ENCODE measurements at places on chromosomes 12 and 14.

DNA sequence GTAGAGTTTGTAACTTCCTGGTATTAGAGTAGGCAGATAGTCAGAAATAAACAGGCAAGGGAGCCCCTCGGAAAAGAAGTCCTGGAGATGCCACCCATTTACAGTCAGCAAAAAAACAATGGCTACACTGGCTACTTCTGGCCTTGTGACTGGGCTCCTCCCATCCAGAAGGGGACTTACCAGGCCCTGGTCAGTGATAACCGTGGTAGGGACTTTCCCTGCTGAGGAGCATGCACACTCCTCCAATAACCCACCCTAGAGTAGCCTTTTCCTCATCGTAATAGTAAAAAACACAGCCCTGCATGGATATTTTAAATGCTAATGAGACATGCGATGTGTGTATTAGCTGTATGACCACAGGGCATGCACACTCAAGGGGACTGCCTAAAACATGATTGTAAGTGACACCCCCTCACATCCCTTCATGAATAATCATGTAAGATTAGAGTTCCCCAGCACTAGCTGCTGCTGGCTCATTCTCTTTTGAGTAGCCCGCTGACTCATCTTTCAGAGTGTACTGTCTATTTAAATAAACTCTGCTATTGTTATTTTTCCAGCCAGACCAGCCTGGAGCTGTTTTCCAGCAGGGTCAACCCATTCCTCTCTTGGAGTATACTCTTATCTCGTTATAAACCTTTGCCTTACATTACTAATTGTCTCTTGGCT lies 413.8 kb upstream of the TMTC1 start:
- no peak for DNase-seq

DNA sequence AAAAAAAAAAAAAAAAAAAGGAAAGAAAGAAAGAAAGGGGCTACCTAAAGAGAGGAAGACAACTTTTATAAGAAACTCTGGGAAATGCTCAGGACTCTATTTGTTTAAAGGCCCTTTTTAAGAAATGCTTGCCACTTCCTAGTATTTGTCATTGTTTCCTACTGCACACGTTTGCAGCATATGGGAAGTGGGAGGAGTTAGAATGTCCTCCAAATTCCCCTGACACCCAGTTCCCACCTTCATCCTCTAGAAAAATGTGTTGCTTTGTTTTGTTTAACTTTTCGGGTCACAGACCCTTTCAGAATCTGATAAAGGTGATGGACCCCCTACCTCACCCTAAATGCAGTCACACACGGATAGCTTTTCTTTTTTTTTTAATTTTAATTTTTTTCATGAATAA lies 40.8 kb downstream of the NINJ2 start:
- DNase-seq: no peak

DNA sequence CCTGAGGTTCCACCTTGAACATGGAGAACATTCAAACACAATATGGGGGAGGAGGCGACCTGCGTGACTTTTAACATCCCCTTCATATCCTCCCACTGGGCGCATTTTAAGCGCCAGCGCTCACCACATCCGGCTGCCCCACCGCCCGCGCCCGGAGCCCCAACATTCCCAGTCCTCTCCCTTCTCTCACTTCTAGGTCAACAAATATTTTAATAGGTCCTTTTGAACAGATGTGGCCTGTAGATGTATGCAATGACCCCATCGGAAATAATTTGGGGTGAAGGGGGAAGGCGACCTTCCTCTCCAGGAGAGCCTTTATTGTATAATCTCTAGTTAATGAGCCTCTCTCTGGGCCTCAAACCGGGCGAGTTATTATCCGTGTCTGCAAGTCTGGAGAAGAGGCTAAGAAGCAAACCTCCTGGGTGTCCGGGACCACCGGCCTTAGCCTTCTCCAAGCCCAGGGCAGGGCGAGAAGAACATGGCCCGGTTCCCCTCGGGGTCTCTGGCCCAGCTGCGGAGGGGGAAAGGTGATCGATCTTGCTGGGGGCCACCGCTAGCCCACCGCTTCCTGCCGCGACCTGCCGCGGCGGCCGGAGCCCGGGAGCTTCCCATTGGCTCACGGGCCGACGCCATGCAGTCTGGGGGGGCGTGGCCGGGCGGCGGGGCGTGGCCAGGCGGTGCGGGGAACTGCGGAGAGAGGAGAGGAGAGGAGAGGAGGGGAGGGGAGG lies 83.2 kb upstream of the HMGA2 start:
- DNase-seq: peak; percentile 70

DNA sequence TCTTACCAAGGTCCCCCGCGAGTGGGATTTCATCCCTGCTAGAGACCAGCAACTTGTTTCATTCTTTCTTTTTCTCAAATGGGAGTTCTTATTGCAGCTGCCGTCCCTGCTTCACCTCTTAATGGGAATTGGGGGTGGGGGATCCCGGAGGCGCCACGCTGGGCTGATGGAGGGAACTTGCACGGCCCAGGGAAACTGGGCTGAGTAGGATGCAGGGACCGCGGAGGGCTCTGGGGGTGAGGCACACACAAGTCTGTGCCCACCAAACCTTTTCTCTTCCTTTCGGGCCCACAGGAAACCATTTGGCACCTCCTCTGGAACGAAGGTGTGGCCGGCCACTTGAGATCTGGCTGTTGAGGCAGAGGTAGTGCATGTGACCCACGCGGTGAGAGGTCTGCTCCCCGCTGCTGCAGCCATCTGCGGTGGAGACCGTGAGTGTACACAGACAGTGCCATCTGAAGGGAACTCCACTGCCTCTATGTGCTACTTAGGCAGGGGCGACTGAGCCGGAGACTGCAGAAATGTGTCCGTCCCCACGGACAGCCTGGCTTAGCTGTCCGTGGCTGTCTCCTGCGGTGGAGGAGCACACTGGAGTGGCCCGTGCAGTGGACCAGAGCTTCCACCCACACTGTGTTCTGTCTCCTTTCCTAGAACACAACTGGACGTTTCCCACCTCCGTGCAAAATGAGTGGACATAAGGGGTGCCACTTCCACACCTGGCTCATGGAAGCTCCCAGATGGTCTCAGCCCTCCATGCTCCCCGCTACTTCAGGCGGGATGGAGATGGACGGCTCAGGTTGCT lies 42.1 kb upstream of the TESC start:
- DNase-seq: no peak

DNA sequence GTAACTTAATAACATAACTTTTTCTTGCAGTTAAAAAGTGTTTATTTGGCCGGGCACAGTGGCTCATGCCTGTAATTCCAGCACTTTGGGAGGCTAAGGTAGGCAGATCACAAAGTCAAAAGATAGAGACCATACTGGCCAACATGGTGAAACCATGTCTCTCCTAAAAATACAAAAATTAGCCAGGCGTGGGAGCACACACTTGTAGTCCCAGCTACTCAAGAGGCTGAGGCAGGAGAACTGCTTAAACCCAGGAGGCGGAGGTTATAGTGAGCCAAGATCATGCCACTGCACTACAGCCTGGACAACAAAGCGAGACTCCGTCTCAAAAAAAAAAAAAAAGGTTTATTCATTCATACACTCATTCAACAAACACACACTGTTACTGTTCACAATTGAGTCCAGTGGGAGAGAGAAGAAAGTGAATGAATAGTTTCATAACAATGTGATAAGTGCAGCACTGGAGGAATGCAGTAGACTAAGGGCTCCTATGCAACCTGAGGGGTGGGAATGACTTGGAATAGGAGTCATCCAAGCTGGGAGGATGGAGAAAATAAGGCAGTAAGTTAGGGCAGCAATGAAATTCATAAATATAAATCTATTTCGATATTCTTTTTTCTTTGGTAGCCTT lies 19.8 kb downstream of the DAD1 start:
- no peak for DNase-seq

DNA sequence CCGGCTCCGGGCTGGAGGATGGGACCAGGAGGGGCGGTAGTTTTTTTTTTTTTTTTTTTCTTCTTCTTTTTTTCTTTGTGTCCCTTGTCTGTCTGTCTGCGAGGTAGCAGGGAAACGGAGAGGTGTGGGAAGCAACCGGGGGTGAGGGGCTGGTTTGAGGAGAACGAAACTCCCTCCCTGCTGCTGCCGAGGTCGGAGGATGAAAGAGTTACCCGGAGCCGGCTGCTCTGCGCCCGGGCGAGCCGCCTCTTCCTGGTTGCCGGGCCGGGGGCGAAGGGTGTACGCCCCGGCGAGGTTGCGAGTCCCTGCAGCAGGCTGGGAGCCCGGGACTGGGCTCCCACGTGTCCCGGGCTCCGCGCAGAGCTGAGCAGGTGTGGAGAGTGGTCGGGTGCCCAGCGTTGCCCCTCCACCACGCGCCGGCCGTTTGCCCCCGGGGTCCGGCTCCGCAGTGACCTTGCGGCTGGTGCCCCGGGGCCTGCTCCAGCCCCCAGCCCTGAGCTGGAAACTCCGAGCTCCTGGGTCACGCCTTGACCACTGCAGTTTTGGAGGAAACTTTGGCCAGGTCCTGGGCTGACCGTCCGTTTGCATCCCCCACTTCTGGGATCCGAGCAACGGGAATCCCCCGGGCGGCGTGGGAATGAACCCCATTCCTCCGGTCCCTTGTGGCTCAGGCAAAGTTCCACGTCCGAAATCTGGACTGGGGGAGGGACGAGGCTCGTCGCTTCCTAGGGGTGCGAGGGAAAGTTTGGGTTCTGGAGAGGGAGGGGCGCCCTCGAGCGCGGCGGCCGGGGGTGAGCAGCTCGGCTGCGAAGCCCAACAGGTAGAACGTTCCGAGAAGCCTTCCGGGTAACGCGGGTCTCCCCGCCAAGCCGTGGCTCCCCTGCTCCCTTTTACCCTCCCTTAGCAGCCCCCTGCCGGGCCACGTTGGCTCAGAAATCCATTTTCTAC lies 1.3 kb downstream of the CHST11 start:
- DNase-seq: peak; percentile 71

DNA sequence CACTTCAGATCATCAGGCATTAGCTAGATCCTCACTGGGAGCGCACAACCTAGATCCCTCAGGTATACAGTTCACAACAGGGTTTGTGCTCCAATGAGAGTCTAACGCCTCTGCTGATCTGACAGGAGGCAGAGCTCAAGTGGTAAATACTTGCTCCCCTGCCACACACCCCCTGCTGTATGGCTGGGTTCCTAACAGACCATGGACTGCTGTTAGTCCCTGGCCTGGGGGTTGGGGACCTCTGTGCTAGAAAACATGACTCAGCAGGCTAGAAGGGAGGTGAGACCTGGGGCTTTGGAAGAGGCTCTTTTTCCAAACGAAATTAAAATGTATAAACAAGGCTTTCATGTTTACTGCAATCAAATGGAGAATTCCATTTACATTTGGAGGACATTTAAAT lies 691.1 kb downstream of the FLRT2 start:
- no peak for DNase-seq

DNA sequence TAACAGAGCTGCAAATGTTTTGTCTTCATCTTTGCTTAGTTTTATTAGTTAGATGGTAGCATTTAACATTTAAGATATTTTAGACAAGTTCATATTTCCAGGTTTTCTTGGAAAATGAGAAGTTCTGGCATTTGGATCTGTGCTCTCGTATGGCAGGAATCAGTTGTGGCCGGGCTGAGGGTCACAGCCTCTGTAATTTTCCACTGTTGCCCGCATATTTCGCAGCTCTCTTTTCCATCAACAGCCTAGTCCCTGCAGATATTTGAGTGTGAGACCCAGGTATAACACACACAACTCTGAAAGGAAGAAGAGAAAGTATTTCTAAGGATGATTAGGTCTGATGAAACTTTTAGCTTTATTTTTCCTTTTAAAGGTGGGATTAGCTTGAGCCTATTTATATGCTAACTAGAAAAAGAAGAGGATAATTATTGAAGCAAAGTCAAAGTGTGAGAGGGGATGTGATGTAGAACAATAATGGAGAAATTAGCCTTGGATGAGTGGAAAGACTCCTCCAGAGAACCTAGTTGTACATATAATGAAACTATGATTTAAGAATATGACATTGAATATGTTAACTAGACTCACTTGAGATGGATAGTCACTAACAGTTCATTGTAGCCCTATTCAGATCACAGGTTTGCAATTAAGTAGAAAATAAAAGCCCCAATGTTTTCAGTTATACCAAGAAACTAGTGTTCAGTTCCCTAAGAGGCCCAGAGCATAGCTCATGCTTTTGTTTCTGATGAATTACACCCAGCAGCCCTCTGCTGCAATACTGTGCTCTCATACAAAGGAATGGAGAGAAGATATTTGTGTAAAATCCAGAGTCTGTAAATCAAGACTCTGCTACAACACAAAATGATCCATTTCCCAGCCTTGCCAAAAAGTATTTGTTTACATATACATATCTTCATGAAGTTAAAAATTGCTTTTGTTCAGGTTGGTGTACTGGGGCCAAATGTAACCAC lies 158.4 kb downstream of the C12orf50 start:
- DNase-seq: no peak

DNA sequence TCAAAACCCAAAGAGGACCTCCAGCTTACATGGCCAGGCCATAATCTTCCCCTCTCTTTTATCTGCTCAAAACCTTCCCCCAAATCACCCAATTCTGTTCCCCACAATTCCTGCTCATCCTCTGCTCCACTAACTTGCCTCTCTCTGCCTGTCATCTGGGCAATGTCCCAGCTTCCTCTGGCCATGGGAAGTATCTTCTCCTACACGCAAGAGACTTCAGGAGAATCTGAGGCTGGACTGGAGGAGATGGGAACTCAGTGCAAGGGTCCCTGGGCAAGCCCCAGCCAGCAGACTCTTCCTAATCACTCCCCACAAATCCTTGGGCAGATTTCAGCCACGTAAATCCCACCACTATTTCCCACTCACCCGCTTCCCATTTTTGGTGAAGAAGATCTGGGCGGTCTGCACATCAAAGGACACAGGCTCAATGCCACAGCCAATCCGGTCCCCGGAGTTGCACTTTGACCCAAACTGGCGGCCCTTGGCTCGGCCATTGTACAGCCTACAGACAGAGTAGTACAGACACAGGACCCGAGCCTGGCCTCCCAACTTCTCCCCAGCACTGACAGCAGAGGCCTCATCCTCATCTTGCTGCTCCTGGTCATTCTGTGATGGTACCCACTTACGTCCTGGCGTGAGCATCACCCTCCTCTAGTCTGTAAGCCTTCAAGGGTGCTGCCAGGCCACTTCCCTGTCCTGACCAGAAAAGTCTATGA lies 4.7 kb downstream of the SPRYD3 start:
- DNase-seq: no peak

DNA sequence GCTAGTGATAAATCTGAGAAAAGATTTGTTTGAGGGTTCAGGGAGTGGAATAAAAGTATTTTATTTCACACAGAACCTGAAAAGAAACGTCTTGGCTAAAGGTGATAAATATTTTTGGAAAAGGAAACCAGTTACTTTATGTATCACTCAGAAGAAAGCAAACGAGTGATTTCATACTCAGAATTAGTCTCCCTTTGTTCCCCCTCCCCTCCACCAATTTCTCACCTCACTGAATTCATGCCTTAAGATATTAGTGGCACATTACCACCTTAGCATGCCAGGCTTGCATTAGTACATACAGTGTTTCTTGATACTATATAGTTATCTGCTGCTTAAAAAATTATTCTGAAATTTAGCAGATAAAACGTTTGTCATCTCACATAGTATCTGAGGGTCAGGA lies 28.2 kb downstream of the G2E3 start:
- no peak for DNase-seq

GRCh38 chr14:36905272-36905888 lies 243.7 kb downstream of the PAX9 start:
- no peak for DNase-seq

- DNase-seq: peak; percentile 21
Measured at GRCh38 chr12:12722435-12723148, 5.4 kb downstream of the CDKN1B start.
